Upper lobe of left lung (tissue), 6 donors: ENCODE measurements at places on chromosomes 5 and 9.

DNA sequence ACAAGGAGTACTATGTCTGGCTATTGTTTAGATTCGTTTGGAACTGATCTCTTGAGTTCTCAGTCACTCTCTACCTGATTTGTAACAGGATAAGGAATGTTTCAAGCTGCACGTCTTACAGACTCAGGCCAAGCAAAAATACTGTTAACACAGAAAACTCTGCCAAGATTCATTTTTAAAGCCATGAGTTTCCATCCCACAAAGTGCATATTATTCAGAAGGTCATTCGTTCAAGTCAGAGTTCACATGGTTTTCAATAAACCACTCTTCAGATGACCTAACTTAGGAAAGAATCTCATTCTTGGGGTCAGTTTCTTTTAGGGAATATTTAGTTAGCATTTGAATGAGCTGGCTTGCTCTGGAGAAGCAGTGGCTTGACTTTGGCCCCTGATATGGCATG is 49.3 kb downstream of the F2R start:
- no peak for DNase-seq

- no peak for DNase-seq
Measured at GRCh38 chr9:82299870-82300269, 311.3 kb downstream of the SPATA31D1 start.

GRCh38 chr5:31941151-31941755 is 232.9 kb downstream of the GOLPH3 start:
- no peak for DNase-seq

GRCh38 chr5:128163991-128164390 is 80.4 kb downstream of the SLC12A2 start:
- DNase-seq, result no peak

- DNase-seq, result no peak
Measured at GRCh38 chr5:501831-502184, 22.4 kb downstream of the SLC9A3 start.

DNA sequence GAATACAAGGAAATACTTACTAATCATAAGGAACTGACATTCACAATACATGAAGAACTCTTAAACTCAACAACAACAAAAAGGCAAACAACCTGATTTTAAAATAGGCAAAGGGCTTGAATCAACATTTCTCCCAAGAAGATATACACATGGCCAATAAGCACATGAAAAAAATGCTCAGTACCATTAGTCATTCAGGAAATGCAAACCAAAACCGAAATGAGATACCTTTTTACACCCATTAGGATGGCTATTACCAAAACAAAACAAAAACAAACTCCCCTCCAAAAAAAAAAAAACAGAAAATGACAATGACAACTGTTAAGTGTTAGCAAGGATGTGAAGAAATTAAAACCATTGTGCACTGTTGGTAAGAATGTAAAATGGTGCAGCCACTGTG is 104.1 kb upstream of the ZNF462 start:
- no peak for DNase-seq
